H54 (cell line): ENCODE measurements at places on chromosomes 3 and 15.

- peak; percentile 12 for DNase-seq
These were observed 78.3 kb upstream of the CDIN1 start for GRCh38 chr15:36501063-36501678.

DNA sequence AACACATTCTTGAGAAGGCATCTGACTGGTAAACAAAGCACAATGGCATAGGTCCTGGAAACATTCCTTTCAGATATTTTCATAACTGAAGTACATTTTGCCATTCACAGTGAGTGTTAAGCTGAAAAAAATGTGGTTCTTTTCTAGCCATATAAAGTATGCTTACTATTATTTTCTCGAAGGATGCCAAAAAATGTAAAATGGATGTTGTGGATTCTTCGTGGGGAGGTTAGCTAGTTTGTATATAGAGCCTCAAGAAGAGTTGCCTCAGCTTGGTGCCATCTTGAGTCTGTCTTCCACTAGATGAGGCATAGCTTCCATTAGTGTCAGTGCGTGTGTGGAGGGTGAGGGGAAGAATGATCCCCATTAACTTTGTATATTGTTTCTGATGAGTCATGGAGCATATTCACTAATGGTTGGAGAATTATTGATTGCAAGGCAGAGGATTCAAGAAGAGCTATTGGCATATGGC is 4.1 kb downstream of the MBNL1 start:
- DNase-seq = no peak

GRCh38 chr15:27070841-27071240 is 99.9 kb downstream of the GABRG3 start:
- DNase-seq = no peak

DNA sequence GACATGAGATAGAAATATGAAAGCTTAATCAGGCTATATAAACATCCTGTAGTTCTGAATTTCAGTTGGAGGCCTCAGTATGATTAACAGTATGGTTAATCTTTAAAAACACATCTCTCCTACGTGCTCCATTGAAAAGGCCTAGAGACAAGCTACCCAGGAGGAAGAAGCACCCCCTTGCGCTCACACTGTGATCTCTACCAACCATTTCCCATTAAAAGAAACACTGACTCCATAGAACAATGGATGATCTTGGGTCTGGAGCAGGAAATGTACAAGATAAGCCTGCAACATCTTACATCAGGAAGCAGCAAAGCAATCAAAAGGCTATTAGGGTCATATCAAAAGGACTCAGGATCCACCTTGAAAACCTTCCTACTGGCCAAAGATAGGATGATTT is 3.4 kb upstream of the EOGT start:
- DNase-seq = no peak

- DNase-seq = no peak
These were observed 40.2 kb upstream of the MEIS2 start for GRCh38 chr15:37140531-37141058.

GRCh38 chr3:105401691-105402149 is 35.0 kb downstream of the ALCAM start:
- no peak for DNase-seq

DNA sequence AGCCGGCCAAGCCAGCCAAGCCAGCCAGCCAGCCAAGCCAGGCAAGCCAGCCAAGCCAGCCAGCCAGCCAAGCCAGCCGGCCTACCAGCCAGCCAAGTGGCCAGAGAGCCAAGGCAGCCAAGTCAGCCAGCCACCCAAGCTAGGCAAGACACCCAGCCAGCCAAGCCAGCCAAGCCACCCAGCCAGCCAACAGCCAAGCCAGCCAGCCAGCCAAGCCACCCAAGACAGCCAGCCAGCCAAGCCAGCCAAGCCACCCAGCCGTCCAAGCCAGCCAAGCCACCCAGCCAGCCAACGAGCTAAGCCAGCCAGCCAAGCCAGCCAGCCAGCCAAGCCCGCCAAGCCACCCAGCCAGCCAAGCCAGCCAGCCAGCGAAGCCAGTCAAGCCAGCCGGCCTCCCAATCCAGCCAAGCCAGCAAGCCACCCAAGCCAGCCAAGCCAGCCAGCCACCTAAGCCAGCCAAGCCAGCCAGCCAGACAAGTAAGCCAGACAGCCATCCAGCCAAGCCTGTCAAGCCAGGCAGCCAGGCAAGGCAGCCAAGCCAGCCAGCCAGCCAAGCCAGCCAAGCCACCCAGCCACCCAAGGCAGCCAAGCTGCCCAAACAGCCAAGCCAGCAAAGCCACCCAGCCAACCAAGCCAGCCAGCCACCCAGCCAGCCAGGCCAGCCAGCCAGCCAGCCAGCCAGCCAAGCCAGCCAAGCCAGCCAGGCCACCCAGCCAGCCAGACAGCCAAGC is 200.5 kb downstream of the GOLGA6L6 start:
- DNase-seq = no peak

DNA sequence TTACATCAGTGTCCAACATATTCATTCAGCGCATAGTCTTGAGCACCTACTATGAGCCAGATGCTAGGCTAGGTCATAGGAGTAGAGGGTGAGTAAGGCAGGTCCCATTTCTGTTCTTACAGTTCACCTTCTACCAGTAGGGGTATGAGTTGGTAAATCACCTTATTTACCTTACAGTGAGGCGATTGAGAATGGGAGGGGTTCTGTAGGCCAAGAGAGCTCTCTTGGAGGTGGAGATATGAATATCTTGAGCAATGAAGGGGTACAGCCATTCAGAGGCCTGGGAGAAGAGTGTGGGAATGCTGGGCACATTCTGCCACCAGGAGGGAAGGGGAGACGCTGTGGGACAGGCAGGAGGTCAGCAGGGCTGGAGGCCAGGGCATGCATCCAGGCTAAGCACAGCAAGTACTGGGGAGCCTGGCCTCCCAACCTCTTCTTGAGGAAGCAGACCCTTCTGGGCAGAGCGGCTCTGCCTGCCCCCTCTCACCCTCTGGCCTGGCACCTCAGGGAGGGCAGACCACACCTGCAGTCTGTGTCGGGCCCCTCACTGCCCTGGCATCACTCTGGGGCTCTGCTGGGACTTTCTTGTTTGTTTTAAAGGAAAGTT is 123.4 kb downstream of the EEFSEC start:
- DNase-seq = no peak

- DNase-seq = no peak
These were observed 36.5 kb downstream of the CAPN3 start for GRCh38 chr15:42395838-42396237.

DNA sequence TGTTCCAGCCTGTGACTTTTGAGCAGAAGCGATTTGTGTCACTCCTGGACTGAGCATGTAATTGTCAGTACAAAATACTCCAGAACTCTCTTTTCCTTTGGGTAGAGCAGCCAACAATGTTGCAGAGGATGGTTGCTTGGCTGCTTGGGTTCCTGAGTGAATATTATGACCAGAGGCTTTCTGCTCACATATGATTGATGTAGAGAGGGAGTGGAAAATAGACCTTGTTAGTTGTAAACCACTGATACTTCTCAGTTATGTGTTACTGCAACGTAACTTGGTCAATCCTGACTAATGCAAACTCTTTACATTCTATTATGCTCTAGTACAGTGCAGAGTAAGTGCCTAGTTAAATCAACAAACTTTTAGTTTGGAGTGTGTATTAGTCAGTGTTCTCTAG is 322.6 kb upstream of the KCNH8 start:
- DNase-seq = no peak

- DNase-seq = no peak
These were observed 97.4 kb downstream of the PGPEP1L start for GRCh38 chr15:98909968-98910885.

DNA sequence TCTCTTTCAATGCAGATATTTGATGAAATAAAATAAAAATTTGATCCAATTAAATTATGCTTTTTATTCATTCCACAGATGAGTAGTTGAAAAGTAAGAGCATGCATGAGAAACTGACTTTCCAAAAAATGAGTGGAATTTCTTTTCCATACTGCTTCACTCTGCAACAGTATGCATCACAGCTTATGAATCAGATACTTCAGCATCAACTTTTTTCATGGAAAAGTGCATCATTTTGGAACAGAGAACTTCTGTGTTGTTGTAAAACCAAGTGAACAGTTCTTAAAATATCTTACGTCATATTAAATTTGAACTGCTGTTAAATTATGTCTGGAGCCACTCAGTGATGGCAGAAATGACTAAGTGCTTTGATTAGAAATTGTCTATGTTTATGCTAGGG is 16.7 kb upstream of the SLC7A14 start:
- no peak for DNase-seq

GRCh38 chr3:170813266-170813665 is 56.7 kb downstream of the RPL22L1 start:
- DNase-seq = no peak

GRCh38 chr15:34651997-34652725 is 68.7 kb upstream of the GOLGA8B start:
- no peak for DNase-seq

DNA sequence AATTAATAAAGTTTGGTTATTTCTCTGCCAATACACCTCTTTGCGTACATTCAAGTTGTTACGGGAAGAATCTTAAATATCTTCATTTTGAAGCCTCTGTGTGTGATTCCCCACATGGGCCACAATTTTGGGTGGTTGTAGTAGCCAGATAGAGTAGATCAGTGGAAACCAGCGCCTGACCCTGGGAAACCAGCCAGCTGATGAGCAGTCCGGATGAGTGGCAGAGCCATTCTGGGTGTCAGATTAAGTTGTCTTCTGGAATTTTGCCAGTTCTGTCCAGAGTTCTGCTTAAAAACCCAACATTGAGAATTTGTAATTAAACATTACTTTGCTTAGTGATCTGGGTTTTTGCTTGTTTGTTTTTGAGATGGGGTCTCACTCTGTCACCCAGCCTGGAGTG is 49.7 kb downstream of the MRPS25 start:
- no peak for DNase-seq

DNA sequence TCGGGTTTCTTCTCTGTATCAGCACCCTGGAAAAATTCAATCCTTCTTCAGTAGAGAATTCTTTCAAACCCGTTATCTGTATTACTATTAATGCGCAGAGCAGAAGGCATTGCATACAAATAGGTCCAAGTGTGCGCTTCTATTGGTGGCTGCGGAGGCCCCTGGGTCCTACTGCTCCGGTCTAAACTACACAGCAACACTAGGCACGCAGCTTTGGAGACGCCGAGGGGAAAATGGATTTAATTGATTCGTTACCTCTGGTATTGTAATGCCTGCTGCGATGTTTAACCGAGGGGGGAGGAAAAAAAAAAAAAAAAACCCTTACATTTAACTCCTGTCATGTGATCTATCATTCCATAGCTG is at the start of gene ROBO1:
Gene ROBO1 (minus strand): TSS at position 94 of the 363 bp plus-strand sequence.
- DNase-seq = no peak

- no peak for DNase-seq
These were observed 22.2 kb downstream of the SV2B start for GRCh38 chr15:91122296-91122695.

GRCh38 chr3:30667280-30667651 is 60.9 kb downstream of the TGFBR2 start:
- no peak for DNase-seq

DNA sequence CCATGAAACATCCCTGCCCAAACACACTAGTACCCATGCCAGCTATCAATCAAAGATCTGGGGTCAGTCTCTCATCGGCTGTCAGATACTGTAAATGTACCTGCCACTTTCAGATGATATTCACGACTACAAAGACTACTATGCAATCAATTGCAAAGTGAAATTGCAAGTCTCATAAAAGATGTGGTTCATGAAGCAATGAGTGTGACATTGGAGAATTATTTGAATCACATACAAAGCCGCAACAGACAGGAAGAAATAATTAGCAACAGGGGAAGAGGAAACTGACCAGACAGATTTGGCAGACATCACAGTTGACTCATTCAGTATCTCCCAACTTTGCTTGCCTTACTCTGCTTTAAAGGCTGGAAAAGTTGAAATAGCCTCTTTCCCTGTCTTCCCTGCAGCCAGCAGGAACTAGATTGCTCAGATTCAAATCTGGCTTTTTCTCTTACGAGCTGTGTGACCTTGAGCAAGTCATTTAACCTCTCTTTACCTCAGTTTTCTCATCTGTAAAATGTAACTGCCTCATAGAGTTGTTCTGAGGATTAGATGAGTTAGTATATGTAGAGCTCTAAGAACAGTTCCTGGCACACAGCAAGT is 95.7 kb upstream of the C3orf80 start:
- DNase-seq = peak; percentile 38

GRCh38 chr3:50163572-50164455 is 8.7 kb downstream of the SEMA3F start:
- peak; percentile 95 for DNase-seq

DNA sequence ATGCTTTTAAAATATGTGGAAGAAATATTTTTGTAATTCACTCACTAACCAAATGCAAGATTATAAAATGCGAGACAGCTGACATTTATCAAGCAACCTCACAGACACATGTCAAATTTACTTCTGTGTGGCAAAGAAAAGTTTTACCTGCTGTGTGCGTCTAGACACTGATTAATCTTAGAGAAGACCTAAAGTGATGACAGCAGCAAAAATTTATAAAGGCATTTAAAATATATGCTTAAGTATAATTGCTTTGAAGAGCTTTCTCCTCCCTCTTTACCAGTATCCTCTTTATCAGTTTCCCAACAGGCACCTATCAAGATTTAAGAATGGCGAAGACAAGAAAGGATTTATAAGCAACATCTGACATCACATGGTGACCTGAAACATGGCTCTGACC is 37.3 kb downstream of the UBP1 start:
- DNase-seq = no peak

GRCh38 chr3:69967156-69967555 is 32.4 kb upstream of the SAMMSON start:
- no peak for DNase-seq

- DNase-seq = no peak
These were observed 164.0 kb downstream of the NR2F2 start for GRCh38 chr15:96494505-96494904.

DNA sequence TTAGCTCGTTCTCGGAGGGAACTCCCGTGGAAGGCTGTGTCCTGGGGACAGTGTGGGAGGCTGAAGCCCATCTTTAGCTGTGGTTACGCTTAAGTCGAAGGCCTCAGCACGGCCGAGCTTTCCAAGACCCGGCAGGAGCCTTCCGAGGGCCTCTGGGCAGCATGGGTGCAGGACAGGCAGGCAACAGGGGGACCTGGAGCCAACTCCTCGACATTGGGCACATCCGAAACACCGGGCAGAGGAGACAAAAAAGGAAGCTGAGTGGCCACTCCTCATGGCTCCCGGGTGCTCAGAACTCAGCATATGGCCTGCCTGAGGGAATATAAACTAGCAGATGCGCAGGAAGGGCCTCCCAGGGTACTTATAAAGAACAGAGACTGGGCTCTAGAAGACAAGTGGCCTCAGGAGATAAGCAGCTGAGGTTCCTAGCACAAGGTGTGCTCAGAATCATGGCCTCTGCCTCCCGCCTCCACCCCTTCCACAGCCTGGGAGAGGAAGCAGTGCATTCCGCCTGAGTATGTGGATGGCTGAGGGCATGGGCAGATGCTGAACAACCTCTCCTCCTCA is 34.1 kb downstream of the ABTB1 start:
- DNase-seq = no peak

- DNase-seq = no peak
These were observed 240.5 kb upstream of the UBE2E1 start for GRCh38 chr3:23565041-23565775.

GRCh38 chr15:82854554-82854953 is 45.1 kb downstream of the WHAMM start:
- DNase-seq = no peak

- DNase-seq = no peak
These were observed 274.9 kb downstream of the ABHD5 start for GRCh38 chr3:43965656-43966055.
